Stimulated activated CD8-positive, alpha-beta memory T cell treated with anti-CD3 and anti-CD28 coated beads, Interleukin-2, amount 100 ng/mL, for 48 hours (primary cell): ENCODE measurements at places on chromosomes 1 and 21.

DNA sequence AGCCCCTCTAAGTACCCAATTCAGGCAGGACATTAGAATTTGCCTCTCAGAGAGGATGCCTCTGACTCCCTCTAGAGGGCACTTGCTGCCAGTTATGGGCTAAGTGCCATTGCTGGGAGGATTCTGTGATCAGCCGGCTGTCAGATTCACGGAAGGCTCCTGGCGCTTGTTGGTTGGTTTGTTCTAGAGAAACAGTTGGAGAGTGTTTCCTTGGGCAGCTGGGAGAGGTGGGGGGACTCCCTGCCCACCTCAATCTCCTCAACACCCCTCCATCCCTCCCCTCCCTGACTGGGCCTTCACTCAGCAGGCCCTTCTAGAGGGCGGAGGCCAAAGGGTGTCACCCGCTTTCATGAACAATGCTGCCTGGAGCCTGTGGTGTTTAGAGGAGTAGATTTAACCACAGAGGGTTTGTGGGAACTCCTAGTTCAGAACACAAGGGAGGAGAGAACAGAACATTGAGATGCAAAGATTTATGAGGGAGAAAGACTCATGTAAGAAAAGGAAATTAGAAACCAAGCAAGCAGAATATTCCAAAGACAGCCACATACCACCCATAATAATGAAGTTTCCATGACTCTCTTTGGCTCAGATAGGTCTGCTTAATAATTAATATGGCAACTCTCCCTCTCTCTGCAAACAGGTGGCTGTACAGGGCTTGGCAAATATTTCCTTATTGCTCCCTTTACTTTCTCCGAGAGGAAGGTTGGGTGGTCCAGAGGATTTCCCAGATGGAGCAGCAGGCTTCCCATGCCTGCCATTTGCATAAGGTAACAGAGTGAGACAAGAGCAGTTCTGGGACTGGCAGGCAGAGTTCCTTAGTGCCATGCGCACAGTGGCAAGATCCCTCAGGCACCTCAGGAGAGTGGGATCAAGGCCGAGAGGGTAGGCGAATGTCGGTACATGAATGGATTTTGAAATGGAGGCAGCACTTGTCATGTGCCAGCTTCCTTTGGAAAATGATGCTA lies 30.0 kb upstream of the ACP6 start:
- peak; percentile 37 for DNase-seq

DNA sequence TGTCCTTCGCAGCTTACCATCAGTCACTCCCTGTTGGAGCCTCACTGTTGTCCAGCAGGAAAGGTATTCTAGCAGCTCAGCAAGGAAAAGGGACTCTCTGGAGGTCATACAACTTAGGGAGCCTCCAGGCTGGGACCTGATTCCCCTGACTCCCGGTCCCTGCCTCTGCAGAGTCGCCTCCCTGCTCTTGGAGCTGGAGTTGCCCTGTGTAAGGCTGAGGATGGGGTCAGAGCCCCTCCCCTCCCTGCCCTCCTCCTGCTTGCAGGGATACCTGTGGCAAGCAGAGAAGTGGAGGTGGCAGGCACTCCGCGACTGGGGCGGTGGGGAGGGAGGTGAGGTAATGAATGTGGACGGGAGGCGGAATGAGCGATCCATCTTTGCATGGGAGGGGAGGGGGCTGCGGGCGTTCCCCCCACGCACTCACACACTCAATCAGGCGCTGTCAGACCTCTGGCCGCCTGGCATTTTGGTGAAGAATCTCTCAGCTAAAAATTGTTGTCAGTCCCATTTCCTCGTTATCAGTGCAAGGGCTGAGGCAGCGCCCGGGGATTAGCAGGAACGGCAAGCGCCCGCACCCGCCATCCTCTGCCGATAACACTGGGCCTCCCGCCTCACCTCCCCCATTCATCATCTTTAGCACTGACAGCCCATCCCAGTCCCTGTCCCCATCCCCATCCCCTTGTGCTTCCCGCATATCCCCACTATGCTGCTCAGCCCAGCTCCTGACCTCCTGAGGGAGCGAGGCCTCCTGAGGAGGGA lies 64.3 kb downstream of the TMEM53 start:
- no peak for DNase-seq

GRCh38 chr1:210944252-210944651 lies 189.7 kb downstream of the KCNH1 start:
- no peak for DNase-seq

- DNase-seq, result no peak
Observed at GRCh38 chr1:203520315-203520714, 26.4 kb downstream of the OPTC start.

DNA sequence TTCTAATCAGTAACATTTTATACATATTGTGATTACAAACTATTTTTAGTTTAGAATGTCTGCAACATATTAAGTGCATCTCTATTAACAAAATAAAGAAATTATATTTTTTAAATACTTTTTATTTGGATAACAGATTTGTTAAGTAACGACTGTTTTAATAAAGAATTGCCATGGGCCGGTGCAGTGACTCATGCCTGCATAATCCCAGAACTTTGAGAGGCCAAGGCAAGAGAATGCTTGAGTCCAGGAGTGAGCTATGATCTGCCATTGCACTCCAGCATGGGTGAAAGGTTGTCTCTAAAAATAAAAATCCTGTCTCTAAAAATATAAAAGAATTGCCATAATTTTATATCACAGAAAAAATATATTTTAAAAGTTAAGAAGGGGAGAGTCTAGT lies 4.1 kb downstream of the LRRIQ3 start:
- DNase-seq, result no peak

DNA sequence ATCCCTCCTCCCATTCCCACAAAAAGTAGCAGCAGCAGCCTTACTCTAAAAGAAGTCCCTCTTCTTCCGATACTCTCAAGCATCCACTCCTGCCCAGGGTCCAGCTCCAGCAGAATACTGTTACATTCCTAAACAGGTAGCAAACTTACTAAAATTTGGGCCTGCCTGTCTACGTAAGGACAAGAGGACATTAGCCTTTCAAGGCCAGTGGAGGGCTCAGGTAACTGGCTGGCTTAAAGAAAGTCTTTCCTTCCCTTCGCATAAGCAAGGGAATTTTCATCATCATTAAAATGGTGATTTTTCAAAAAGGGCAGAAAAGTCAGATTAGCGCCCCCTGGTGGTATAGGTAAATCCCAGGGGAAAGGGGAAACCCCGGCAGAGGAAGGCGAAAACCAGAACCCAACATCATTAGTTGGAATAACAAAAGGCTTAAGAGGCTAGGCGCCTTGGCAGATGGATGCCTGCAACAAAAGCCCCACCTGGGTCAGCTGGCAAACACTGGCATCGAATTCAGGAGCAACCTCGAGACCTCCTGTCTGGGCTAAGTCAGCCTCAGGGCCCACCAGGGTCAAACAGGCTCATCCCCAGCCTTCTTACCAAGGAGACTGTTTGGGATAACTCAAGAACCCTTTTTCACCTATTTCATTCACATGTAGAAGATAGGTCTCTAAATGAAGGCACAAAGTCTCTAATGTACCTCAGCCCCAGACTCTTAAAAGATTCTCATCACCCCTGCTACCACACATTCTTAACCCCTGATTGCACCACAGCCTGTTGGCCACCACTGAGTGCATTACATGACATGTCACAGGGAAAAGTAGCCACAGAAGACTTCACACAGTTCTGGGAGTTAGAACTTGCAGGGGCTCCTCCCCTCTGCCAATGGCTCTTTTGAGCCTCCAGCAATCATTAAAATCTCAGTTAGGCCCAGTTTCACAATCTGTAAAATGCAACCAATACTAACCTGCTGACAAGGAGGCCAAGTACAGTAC lies 36.7 kb downstream of the ERI3 start:
- DNase-seq, result peak; percentile 15

GRCh38 chr1:234408757-234409156 lies 35.5 kb downstream of the COA6 start:
- DNase-seq, result peak; percentile 5

DNA sequence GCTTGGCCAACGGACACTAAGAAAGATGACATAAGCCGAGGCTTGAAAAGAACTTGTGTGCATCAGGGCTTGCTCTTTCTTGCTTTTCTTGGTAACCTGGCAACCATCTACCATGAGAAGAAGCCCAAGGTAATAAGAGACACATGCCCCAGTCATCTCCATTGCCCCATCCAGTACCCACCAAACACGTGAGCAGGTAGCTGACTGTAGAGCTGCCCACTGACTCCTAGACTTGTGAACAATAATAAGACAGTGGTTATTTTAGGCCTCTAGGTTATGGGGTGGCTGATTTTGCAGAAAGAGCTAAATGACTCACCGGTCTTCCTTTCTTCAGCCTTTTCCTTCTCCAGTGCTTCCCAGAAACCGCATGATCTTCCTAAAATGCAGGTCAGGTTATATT lies 105.0 kb upstream of the JUN start:
- DNase-seq, result no peak

DNA sequence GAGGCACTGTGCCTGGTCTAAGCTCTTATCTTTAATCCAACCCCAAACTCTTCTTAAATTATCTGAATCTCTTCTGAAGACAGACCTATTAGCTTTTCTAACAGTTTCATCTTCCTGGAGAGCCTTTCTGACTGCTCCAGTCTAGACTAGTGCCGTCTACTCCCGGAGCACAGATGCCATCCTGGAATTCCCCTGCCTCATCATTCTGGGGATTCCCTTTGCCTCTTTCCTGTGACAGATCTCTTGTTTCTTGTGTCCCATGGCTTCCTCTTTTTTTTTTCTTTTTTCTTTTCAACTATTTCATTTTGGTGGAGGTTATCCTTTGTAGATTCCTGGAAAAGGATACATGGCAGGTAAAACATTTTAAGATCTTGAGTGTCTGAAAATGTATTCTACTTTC lies 11.7 kb downstream of the SEMA4A start:
- no peak for DNase-seq

DNA sequence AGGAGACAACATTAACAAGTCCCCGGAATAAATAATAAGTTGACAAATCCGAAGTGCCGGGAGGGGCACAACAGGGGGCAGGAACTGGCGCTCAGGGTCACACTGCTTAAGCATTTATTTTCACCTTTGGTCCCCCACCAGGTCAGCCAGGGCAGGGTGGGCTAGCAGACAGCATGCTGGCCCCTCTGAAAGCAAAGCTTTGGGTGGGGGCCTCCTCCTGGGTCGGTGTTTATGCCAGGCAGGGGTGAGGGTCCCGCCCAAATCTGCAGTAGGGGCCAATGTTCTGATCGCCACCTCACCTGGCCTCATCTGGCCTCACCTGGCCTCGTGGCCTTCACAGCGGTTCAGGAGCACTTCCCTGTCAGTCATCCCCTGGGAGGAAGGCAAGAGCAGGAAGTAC lies 8.2 kb upstream of the FAM131C start:
- no peak for DNase-seq

DNA sequence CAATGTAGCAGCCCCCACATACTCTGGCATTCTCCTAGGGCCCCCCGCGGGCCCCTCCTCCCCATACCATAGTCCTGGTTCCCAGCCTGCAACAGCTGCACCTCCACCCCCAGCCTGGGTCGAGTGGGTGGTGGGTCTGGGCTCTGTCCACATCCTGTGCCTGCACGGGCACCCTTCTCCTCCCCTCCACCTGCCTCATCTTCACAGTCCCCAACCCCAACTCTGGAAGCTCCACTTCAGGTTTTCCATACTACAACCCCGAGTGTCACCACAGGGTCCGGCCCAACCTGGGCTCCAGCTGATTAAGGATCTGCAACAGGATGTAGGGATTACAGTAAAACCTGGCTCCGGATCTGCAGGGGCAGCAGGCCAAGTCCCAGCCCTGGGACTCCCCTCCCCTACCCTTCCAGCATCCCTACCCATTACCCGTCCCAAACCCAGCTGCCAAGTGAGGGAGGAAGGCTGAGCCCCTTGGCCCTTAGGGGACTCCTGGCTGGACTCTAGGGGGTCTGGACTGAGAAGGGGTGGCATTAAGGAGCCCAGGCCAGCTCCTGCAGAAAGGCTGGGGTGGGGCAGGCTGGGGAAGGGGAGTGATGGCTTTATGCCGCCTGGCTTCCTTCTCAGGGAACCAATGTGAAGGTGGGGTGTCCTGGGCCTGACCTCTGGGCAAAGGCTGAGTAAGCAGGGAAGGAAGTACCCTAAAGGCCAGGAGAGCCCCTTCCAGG lies 116.8 kb downstream of the CASZ1 start:
- DNase-seq, result no peak

- DNase-seq, result peak; percentile 4
Observed at GRCh38 chr1:50348449-50349241, 74.6 kb downstream of the DMRTA2 start.

GRCh38 chr21:31530364-31530763 lies 129.1 kb upstream of the SOD1 start:
- DNase-seq, result no peak

GRCh38 chr1:86825319-86825718 lies 88.6 kb downstream of the SELENOF start:
- no peak for DNase-seq

DNA sequence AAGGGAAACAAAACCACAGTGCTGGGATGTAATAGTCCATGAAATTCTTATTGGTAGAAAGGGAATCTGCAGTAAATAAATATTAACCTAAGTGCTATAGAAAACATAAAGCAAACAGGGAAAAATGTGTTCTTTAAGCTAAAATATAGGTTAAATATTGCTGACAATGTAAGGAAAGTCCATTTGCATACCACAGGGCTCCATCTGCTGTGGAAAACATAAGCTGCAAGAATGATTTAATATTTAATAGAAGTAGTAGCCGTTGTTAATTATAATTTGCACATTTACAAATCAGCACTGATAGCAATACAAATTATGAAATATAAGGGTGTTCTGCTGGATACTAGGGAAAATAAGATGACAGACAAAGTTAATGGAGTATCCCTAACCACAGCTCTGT lies 444.9 kb upstream of the PKN2 start:
- DNase-seq, result no peak

DNA sequence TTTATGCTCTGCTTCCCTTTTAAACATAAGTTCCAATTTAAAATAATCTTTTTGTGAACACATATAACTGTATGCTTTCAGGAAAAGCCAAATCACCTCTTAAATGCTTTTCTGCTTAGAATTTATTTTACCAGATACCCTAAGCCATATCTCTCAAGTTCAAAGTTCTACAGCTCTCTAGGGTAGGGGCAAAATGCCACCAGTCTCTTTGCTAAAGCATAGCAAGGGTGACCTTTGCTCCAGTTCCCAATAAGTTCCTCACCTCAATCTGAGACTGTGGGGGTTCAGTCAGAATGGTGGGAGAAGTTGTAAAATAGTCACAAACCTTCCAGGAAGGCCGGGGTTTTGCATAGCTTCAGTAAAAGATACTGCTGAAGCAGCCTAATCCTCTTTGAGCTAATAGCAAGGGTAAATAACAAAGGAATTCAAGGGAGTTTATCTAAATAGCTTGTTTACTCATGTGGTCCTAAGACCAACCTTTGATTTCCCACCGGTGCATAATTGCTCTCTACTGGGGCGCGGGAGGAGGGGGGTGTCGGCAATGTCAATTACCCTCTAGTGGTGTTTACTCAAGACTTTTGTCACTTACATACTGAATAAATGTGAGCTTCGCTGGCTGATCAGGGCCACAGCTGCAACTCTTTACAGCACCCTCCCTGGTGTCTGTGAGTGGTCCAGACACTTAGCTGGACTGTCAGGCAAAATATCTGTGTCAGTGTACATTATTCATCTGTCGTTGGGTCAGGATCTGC lies 1376.2 kb downstream of the NCAM2 start:
- no peak for DNase-seq

GRCh38 chr1:19115082-19115808 lies 94.8 kb downstream of the UBR4 start:
- no peak for DNase-seq
